Inflammatory macrophage treated with lipopolysaccharide for 1 hour (primary cell): ENCODE measurements at places on chromosomes 1 and 21.

DNA sequence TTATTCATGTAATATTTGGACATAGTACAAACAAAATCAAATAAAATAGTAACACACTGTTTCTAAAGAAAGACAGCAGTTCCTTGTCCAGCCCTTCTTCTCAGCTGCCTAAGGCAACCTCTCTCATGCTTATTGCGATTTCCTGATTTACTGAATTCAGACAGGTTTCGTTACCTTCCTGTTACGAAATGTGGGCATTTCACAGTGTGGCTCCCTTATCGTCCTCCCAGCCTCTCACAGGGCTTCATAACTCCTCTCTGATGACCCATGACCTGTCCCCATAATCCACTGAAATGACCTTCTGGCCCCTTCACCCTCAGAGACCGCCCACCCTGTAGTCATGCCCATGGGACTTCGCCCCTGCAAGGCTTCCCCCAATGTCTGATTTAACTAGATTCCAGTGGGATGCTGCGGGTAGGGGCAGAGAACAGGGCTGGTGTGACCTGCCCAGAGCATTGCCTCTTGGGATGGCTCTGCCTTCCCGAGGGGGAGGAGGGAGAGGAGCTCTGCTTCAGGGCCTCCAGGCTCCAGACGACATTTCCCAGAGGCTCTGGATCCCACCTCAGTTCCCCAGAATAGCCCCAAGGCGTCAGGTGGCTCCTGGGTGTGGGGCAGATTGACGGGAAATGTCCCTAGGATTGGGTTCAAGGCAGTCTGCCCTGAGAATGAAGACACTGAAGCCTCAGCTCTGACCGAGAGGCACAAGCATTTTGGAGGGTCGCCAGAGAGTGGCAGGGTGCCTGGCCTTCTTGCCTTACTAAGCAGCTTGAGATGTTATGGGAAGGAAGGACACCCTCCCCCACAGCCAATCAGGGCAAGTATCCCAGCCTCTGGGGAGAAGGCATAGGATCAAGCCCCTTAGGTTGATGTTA, 20.6 kb downstream of the PADI2 start:
- DNase-seq: peak; percentile 86

GRCh38 chr1:228376262-228376628, 30.4 kb downstream of the TRIM11 start:
- no peak for DNase-seq

DNA sequence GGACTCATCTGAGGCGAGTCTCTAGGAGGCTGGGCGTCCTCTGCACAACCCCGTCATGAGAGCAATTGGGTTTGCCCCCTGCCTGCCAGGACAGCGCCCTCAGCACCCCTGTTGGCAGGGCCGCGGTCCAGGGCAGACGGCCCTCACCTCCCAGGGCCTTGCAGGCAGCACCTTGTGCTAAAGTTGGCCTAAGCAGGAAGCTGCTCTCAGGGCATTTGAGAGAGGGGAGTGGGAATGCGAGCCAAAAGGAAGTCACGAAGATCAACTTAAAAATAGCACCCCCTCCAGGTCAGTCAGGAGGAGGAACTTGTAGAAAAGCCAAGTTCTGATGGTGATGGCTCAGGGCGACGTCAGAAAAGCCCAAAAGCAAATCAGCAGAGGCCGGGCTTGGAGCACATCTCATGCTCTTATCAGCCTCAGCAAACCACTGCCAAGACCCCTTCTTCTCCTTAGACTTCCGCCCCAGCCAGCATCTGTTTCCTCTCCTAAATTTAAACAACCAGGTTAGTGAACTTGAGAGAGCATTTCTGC, 12.6 kb upstream of the ADORA3 start:
- peak; percentile 40 for DNase-seq

- DNase-seq: no peak
Observed at GRCh38 chr1:34049477-34049876, 115.6 kb downstream of the CSMD2 start.

DNA sequence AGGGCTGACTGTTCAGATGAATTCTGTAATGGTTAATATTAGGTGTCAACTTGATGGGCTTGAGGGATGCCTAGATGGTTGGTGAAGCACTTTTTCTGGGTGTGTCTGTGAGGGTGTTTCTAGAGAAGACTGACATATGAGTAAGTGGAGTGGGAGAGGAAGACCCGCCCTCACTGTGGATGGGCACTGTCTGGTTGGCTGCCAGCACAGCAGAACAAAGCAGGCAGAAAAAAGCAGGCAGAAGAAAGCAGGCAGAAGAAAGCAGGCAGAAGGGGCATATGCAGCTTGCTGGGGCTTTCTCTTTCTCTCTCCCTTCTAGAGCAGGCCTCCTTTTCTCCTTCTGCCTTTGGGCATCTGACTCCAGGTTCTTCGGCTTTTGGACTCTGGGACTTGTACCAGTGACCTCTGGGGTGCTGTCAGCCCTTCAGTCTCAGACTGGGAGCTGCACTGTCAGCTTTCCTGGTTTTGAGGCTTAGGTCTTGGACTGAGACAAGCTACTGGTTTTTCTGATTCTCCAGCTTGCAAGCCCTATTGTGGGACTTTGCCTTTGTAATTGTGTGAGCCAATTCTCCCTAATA, 42.9 kb upstream of the CD2 start:
- DNase-seq: no peak

GRCh38 chr21:29144736-29145353, 14.4 kb downstream of the MAP3K7CL start:
- no peak for DNase-seq

DNA sequence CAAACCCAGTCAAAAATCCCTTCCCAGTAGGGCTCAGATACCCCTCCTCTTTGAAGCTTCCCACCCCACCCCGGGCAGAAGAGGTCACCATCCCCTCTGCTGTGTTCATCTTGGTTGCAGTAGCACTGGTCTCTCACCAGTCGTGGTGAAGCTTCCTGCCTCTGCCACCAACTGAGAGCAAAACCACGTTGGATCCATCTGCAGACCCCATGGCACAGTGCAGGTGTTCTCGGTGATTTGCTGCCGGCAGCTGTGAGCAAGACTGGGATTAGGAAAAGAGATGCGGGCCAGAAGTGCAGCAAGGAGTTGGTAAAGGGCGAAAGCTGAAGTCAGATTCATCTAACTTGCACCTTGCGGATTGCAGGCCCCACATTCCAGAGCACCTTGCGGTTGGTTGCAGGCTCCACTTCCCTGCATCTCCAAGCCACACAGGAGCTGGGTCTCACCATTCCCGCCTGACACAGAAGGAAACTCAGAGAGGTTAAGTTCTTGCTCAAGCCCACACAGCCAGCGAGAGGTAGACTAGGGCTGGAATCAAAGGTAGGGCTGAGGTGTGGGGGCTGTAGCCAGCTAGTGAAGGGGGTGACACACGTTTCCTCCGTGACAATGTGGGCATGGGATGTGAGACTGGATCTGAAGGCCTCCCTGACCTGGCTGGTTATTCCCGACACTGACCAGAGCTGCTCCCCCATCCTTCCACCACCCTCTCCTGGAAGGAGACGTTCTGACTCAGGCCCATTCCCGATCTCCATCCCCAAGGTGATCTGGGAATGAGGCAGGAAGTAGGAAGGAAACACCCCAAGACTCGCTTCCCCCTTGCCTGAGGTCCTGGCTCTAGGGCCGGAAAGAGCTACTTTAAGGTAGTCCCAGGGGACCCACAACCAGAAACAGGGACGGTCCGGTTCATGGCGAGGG, 3.3 kb upstream of the FAM110D start:
- no peak for DNase-seq

- DNase-seq: no peak
Observed at GRCh38 chr1:73813236-73813635, 384.7 kb downstream of the LRRIQ3 start.

DNA sequence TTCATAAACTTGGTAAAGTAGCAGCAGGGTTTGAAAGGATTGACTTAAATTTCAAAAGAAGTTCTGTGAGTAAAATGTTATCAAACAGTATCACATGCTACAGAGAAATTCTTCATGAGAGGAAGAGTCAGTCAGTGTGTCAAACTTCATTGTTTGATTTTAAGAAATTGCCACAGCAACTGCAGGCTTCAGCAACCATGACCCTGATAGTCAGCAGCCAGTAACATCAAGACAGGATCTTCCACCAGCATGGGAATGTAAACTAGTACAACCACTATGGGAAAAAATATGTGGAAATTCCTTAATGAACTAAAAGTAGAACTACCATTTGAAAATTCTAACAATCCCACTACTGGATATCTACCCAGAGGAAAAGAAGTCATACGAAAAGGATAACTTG, 11.5 kb downstream of the MAEL start:
- no peak for DNase-seq

DNA sequence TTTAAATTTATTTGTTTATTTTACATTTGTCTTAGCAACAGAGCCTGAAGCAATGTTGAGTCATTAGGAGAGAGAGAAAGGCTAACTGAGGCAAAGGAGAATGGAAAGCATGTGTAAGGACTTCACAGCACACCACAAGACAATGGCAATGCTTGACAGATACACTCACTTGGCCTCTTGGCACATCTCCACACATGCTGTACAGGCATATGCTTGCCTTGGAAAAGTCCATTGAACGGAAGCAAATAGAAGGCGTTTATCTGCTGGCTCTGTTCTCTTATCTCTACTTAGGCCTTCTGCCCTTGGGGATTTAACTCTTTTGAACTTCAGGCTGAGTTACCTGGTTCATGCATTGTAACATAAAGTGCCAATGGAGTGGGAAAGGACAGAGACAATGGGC, 262.2 kb upstream of the POU3F1 start:
- DNase-seq: no peak

- DNase-seq: no peak
Observed at GRCh38 chr1:232550007-232550406, 79.9 kb downstream of the SIPA1L2 start.

DNA sequence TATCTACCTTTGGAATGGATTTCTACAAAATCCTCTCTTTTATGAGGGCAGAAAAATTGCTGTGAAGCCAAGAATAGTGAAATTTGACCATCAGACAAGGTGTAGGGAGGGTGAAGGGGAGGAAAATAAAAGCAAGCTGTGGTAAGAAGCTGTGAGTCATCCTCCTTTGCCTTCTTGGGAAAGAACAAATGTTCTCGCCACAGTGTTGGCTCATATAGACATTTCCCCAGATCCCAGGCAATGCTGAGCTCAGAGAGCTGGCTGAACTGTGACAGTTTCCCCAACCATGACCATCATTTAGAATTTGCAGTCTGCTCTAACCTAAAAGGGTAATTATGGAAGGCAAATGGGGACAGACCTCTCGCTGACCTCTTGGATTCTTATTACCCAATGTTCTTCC, 235.4 kb downstream of the PBX1 start:
- peak; percentile 50 for DNase-seq

DNA sequence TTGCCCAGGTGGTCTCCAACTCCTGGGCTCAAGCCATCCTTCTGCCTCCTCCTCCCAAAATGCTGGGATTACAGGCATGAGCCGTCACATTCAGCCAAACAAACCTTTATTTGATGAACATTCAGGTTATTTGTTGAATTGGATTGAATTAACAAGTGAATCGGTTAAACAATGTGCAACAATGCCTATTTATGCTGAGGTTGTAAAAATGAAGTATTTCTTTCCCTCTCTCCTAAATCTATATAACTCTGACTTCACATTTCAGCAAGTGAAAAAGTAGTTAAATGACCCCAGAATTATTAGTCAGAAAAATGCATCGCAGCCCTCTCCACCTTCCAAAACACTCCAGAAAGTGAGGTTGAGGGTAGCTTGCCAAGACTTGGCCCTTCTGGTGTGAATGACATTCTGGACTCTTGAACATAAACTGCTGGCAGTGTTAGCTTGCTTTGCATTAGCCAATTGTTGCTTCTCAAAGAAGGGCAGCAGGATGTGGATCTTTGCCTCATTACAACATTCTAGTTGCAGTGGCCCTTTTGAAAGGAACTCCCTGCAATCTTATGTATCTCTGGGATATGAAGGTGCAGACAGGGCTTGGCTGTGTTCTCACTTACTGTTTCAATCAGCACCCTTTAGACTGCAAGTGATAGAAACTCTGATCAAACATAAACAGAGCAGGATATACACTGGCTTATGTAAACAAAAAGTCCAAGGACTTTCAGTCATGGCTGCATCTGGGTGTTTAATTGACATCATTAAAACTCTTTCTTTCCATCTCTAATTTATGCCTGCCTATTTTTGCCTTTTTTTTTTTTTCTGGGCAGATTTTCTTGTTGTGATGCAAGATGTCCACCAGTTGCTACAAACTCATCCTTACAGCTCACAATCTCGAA, 22.4 kb downstream of the EDN2 start:
- no peak for DNase-seq

- DNase-seq: no peak
Observed at GRCh38 chr1:235244974-235245592, 82.9 kb downstream of the ARID4B start.

DNA sequence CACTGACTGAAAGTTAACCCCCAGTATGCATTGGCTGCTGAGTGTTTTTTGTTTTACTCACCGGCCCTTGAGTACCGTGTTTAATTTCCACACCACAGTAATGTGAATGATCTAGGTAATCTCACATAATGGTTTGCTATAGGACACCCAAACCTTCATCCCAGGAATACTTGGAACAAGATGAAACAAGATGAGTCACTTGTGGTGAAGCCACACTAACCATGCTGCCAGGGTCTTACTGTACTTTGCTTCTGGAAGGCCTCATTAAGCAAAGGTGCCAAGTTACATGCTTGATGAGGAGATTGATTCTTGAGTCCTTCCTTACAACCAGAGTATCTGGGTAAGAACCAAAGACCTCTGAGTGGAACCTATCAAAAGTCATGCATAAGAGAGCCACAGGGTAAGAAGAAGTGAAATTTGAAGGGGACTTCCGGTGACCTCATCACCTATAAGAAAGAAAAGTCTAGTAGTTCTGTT, 163.3 kb downstream of the NRIP1 start:
- peak; percentile 56 for DNase-seq

- DNase-seq: no peak
Observed at GRCh38 chr1:154206196-154206595, at the start of gene CFAP141. Gene CFAP141 (minus strand): TSS chr1:154206333. CDS start chr1:154206307, 26 bp downstream.

DNA sequence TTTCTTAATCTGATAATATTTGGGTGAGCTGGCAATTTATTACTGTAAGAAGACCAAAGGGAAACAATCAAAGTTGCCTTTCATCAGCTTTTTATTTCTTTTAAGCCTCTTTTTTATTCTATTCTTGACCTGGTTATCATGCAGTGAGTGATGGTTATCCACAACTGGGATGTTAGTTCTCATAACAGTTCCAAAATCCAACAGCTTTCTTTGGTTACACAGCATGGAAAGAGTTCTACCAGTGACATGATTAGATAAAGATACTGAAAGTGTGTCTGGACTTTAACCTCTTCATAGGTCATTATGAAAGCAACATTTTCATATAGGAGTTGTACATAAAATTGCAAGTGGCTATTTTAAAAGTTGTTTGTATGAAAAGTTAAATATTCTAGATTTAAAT, 163.0 kb downstream of the SYT2 start:
- no peak for DNase-seq

- DNase-seq: peak; percentile 21
Observed at GRCh38 chr1:209302779-209303568, 280.5 kb upstream of the CAMK1G start.

DNA sequence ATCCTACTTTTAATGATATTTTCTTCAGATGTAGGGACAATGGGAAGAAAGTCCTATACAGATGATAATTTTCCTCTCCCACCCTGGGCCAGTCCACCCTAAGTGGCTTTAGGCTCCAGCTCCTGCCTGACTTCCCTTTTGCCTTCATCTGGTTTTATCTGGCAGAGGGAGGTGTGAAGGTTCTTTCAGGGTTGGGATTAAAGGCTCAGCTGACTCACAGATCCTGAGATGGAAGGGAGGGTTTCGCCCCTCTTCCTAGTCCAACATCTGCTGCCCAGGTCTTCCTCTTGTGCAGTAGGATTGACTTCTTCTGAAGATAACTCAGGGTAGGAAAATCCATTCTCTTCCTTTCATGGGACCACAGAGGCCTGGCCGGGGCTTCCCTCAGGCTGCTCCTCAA, 362.4 kb upstream of the KAZN start:
- no peak for DNase-seq

- no peak for DNase-seq
Observed at GRCh38 chr1:43986712-43987111, 4.7 kb upstream of the CCDC24 start.

- DNase-seq: no peak
Observed at GRCh38 chr1:212269306-212269705, 15.9 kb upstream of the PPP2R5A start.
